Right atrium auricular region (tissue), 2 donors: ENCODE measurements at places on chromosomes 2 and 18. TPM values are rescaled to one million over a fixed set of nuclear protein-coding genes. Genes with fewer than 3 reads are reported as not detected.
A peak's percentile ranks its signal among the peaks of the same experiment; 100 is the strongest.

Gene GNAL
- total RNA-seq = 2.7 TPM

Gene VSNL1
- 30.2 TPM for total RNA-seq

DNA sequence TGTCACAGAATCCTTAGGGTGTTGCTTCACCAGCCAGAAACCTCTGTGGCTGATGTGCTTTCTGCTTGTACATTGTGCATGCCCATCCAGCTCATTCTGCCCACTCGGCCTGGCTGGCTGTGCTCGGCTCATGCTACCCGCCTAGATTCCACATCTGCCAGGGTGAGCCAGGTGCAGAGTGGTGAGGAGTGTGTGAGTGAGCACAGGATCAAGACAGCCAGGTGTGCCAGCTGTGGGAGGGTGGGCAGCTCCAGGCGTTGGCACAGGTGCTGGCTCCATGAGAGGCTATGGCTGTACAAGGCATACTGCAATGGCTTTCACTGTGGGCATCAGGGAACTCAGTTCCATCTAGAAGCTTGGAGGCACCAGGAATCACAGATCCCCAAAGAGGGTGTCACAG, 1321.8 kb upstream of the CRIM1 start:
- no peak for DNase-seq

DNA sequence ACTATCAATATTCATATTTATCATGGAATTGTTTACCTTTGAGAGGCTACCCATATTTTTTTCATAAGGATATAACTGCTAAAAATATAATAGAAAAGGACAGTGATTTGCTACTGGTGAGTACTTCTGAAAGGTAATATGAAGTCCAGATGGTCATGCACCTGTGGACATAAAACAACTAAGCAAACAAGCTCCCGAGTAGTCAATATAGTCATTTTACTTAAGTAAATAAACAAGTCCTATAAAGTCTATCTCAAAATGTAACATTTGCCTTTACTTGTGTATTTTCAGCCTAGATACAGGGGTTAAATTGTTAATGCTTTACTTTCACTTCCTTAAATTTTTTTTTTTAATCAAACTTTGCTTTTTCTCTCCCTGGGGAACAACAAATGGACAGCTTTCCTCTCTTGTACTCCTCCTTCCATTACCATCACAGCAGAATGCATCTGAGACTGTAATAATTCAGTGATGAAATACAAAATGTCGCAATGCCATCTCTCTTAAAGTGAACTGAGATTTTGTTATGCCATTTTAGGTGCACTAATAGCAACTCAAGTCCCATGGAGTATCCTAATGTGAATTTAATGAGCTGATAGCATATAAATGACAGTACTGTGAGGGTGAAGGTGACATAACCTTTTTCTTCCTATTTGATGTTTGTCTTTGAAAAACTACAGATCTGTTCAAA, 1325.4 kb upstream of the ZEB2 start:
- no peak for DNase-seq

DNA sequence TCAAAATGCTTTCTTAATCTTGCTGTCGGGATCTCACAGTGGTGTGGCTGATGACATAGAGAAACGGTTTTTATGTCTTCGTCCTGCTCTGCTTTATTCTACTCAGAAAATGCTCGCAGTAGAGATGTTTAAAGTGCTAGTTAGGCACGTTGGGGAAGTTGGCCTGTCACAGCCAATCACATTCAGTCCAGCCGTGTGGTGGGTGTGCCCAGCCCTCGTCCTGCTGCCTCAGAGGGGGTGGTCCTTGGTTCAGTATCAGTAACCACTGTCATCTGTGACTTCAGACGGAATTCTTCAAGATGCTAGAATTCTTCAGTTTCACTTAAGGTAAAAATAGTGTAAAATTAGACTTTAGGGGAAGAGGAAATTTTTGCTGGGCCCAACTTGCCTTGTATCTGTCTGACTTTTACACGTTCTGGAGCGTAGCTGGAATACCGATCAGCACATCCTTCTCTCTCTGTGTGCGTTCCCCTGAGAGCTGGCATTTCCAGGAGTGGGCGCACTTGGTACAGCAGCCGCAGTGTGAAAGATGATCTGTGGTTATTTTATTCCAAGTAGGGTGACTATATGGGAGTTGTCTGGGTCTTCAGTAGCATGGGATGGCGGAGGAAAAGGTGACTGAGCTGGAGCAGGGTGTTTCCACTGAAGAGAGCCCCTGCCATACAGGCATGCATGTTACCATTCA, 18.5 kb downstream of the TRAF3IP1 start:
- no peak for DNase-seq

DNA sequence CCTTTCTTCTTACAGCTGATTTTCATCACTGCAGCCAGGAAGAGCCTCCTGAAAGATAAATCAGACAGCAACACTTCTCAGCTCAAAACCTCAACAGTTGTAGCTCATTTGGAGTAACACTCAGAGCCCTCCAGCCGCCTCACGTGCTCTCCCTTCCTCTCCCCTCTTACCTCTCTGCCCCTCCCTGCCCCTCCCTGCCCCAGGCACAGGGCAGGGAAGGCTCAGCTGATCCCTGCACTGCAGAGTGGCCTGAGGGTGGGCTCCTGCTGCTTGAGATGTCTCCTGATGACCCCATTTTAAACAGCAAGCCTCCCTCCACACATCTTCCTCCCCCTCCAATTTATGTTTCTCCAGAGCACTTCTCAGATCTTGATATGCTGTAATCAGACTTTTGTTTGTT, 54.4 kb downstream of the SH3YL1 start:
- DNase-seq = no peak

DNA sequence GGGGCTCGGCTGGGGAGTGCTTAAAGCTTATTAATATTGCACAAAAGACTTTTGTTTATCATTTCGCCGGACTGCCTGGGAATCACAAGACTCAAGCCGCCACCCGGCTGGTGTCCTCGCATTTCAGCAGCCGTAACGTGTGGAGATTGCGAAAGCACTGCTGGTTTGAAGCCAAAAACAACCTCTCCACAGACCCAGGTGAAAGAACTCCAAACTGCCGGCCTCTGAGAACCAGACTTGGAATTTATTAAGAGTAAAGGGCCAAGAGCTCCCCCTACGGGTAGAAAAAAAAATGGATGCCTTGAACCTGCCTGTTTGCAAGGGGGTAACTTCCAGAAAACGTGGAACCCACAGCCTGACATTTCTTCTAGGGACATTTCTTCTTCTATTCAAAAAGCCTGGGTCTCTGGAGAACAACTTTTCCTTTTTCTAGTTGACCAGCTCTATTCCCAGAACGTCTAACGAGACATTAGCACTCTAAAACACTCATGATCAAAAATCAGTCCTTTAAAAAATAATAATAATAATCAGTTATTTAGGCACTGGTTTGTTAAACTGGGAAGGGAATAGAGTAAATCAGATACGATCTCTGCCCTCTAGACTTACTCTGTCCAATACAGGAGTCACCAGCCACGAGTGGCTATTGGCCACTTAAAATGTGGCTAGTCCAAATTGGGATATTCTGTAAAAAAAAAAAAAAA, 216.3 kb downstream of the C1D start:
- DNase-seq = peak; percentile 90

DNA sequence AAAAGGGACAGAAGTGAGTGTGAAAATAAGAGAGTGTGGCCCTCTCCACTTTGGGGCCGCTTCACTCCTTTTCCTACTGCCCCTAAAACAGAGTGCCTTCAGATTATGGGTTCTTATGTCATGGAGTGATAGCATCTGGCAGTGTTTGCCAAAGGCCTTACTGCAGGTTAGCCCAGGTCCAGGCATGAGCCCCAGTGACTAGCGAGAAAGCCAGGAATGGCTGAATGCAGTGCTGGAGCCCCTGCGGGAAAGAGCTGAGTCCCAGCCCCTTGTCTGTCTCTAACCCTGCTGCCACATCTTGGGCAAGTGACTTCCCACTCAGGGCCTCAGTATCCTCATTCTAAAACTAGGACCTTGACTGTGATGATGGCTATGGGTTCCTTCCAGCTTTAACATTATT, 6.0 kb downstream of the IGFBP5 start:
- DNase-seq = no peak
